Fibroblast of lung (primary cell): ENCODE measurements at places on chromosomes 5 and 9. TPM values are rescaled to one million over a fixed set of nuclear protein-coding genes. Genes with fewer than 3 reads are reported as not detected.

Gene FOXD4L6
- not detected in 2 replicates for total RNA-seq

Gene PCDHA13
- under 0.01 and 0.33 TPM in 2 replicates for total RNA-seq

Gene RNF183
- not detected in 2 replicates for total RNA-seq

Gene ACTBL2
- total RNA-seq: under 0.01 TPM in 1 of 2 replicates, not detected in the other

Gene SLC23A1
- total RNA-seq: not detected in 2 replicates

Gene PPP3R2
- total RNA-seq: not detected in 2 replicates

Gene LCN9
- not detected in 2 replicates for total RNA-seq

Gene TMC1
- 0.33 TPM in 1 of 2 replicates, not detected in the other for total RNA-seq

Gene C5orf52
- not detected in 2 replicates for total RNA-seq

Gene SLC6A3
- not detected in 2 replicates for total RNA-seq

Gene PCDHGC5
- total RNA-seq: 1.3 and 2.6 TPM in 2 replicates

Gene SPARC
- total RNA-seq: 408 and 448 TPM in 2 replicates

Gene NAIP
- total RNA-seq: 1.5 and 3.8 TPM in 2 replicates

Gene TAF11L10
- not detected in 2 replicates for total RNA-seq

Gene SLCO4C1
- under 0.01 TPM in 1 of 2 replicates, not detected in the other for total RNA-seq

Gene IL33
- total RNA-seq: 1.3 and 19.3 TPM in 2 replicates

Gene FAM221B
- not detected in 2 replicates for total RNA-seq

Gene UGT3A2
- not detected in 2 replicates for total RNA-seq

Gene FCN2
- not detected in 2 replicates for total RNA-seq

Gene FOXI1
- not detected in 2 replicates for total RNA-seq

Gene TMEM250
- 43.3 and 48.0 TPM in 2 replicates for total RNA-seq

Gene GPR21
- total RNA-seq: 0.66 and 1.0 TPM in 2 replicates

Gene IL31RA
- 2.1 and 2.6 TPM in 2 replicates for total RNA-seq

Gene SELENOP
- 677 and 809 TPM in 2 replicates for total RNA-seq

Gene FGFR4
- total RNA-seq: 12.6 and 13.6 TPM in 2 replicates

Gene CXCL14
- 0.17 and 0.26 TPM in 2 replicates for total RNA-seq

Gene CATSPER3
- under 0.01 and 0.17 TPM in 2 replicates for total RNA-seq

Gene PCDHA1
- total RNA-seq: under 0.01 TPM in 2 replicates

Gene PCDHB2
- total RNA-seq: 1.8 and 4.6 TPM in 2 replicates

Gene SLC12A2
- total RNA-seq: 13.7 and 19.0 TPM in 2 replicates

Gene SPINK6
- not detected in 2 replicates for total RNA-seq

Gene ESM1
- 1.5 and 1.8 TPM in 2 replicates for total RNA-seq

Gene MPDZ
- total RNA-seq: 59.1 and 66.9 TPM in 2 replicates

Gene MYMK
- total RNA-seq: not detected in 2 replicates

Gene DRD1
- total RNA-seq: 2.0 and 2.6 TPM in 2 replicates

Gene CFAP157
- total RNA-seq: under 0.01 TPM in 2 replicates

Gene PCDHGA5
- 1.5 and 2.6 TPM in 2 replicates for total RNA-seq

Gene CLTA
- total RNA-seq: 238 and 302 TPM in 2 replicates

Gene INSYN2B
- total RNA-seq: 2.8 and 3.6 TPM in 2 replicates
